Kidney (tissue), 22 donors: ENCODE measurements at places on chromosomes 11 and 22. TPM values are rescaled to one million over a fixed set of nuclear protein-coding genes. Genes with fewer than 3 reads are reported as not detected.
A peak's percentile ranks its signal among the peaks of the same experiment; 100 is the strongest.

The HSPB2 gene
- total RNA-seq: 4.4 TPM

DNA sequence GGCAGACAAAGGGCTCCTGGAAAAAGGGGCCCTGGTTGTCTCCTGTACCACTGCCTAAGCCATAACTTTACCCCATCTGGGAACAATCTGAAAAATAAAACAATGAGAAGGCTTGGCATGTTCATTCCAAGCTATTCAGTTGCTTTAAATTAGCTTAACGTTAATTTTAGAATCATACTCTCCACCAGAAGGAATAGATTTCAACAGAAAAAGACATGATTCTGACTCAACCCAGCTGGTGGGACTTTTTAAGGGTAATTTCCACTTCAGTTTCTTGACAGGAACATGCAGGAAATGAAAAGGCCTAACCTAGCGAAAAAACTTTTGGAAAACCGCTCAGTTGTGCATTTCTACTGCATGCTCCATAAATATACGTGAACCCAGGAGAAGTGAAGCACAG is 7.9 kb downstream of the SF3A1 start:
- DNase-seq: no peak

GRCh38 chr22:42613872-42614301 is 796 bp downstream of the POLDIP3 start:
- peak; percentile 72 for DNase-seq

DNA sequence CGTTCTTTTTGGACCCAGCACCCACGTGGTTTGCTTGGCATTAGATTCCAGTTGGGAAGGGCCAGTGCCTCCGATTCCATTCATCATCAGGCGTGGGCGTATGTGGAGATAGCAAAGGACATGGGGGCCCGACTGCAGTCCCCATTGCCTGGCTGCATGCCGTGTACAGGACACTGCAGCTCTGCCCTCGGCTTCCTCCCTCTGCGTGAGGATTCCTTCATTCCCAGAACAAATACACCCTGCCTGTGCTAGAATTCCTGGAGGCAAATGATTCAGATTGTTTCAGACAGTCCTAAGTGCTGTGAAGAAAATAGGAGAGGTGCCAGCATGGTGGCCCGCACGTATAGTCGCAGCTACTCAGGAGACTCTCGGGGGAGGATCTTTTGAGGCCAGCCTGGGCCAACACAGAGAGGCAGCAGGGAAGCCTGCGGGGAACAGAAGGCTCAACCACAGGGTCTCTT is 15.4 kb downstream of the DERL3 start:
- DNase-seq: no peak

DNA sequence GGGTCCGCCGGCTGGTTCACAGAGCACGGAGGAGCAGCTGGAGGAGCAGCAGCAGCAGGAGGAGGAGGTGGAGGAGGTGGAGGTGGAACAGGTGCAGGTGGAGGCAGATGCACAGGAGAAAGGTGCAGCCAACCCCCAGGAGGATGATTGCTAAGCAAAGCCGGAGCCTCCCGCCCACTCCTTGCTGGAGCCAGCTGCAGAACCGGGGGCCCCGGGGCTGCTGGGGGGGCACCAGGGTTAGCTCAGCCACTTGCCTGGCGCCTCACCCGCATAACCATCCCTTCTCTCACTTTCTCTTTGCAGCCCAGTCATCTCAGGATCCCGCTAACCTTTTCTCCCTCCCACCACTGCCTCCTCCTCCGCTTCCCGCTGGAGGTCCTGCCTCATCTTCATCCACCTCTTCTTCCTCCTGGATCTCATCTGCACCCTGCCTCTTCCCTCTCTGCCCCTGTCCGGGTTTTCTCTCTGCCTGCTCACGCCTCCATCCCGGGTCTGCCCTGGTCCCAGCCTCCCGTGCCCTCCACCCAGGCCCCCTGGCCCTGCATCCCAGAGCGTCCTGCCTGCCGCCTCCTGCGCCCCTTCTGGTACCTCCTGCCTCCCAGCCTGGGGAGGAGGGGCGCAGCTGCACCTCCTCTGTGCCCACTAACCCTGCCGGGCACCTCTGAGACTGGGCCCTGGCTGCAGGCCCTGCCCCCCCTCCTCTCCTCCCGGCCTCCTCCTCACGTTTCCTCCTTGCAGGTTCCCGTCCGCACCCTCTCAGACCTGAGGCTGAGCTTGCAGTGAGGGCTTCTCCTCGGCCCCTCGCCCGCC is 9.5 kb downstream of the KCTD17 start:
- no peak for DNase-seq

- no peak for DNase-seq
Observed at GRCh38 chr22:28819253-28820096, 19.1 kb upstream of the XBP1 start.

DNA sequence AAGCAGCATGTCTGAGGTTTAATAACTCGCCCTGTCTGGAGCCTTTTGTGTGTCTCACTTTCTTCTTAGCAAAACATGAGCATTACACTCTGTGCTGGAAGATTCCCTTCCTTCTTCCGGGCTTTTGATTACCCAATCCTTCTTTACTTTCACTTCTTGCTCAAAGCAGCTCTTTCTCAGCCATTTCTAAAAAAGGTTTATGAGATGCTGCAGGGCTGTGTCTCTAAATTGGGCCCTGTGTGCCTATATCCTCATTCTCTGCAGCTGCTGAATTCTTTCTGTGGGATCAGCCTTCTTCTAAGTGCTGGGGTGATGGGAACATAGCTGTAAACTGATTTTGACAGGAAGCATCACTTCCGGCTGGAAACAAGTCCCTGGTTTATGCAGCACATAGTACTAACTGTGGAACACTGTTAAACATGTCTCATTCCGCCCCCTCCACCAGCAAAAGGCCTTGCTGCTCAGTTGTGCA is 71.8 kb downstream of the PIWIL4 start:
- DNase-seq: no peak

GRCh38 chr11:68680541-68681231 is 3.7 kb upstream of the GAL start:
- DNase-seq: no peak

DNA sequence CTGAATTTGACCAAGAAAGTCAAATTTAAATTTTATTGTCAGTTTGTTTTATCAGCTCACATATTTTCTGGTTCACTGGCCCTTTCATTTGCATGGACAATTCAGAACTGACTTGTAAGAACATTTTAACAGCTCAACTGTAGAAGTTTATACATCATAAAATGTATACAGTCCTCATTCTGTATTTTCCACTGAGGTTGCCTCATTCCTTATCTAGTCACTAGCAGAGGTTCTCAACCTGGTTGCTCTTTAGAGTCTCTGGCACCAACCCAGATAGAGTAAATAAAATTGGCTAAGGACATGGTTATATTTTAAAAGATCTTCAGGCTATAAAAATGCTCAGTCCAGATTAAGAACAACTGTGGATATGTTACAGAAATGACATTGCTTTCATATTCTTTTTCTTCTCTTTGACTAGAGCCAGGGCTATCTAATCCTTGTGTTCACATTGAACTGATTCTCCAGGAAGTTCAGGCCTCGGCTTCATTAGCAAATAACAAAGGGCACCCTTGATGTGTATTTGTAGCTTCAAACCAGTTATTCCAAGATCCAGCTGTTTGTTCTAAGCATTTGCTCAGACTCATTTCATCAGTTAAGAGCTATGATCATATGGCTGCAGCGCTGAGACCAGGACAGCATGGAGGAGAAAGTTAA is 782.5 kb downstream of the ETS1 start:
- peak; percentile 66 for DNase-seq

GRCh38 chr11:14322510-14322909 is 36.5 kb downstream of the RRAS2 start:
- DNase-seq: no peak
